ENCODE measurements at places on chromosomes 5 and 9.

DNA sequence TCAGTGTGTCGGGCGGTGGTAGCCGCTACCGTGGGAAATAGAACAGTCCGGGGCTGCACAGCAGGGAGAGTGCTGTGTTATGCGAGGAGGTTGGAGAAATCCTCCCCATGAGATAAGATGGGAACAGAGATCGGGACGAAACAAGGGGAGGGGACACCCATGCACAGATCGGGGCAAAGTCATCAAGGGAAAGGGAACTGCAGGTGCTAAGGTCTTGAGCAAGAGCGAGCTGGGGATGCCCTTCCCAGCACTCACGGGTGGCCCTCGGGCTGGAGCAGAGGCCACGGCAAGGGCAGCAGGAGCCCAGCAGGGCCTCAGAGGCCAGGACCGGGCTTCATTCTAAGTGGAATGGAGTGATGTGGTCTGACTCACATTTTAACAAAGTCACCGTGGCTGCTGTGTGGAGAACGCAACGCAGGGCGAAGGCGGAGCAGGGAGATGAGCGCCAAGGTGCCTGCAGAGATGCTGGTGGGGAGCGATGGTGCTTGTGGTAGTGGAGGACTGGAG is 7.7 kb downstream of the IL13 start:
- DNase-seq, result no peak

GRCh38 chr9:3656224-3656623 is 130.4 kb upstream of the RFX3 start:
- DNase-seq, result no peak

DNA sequence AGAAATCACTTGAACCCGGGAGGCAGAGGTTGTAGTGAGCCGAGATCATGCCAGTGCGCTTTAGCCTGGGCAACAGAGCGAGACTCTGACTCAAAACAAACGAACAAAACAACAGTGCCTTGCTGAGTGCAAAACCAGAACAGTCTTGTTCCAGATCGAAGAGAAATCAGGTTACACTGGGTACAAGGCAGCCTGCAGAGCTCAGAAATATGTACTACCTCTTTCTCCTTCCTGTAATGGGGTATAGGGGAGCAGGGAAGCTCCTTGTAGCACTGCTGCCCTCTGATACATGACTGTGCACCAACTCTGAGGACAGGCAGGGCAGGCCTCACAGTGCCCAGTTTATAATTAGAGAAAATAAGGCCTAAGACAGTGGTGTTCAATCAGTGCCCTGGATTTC is 24.7 kb downstream of the TBC1D2 start:
- DNase-seq, result no peak

DNA sequence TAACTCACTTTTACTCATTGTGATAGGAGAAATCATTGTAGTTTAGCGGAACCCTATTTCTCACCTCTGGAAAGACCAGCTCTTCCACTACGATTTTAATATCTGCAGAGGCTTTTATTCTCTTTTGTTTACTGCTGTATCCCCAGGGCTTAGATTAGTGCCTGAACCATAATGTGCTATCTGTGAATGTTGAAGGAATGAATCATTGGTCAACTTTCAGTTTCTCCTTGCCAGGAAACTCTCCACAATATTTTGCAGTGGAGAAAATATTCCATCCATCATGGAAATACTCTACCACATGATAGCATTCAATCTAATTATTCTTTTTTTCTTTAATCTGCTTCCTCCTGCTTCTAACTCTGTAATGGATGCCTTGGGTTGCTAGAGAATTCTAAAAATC is 263.5 kb upstream of the PTPRD start:
- DNase-seq, result no peak

DNA sequence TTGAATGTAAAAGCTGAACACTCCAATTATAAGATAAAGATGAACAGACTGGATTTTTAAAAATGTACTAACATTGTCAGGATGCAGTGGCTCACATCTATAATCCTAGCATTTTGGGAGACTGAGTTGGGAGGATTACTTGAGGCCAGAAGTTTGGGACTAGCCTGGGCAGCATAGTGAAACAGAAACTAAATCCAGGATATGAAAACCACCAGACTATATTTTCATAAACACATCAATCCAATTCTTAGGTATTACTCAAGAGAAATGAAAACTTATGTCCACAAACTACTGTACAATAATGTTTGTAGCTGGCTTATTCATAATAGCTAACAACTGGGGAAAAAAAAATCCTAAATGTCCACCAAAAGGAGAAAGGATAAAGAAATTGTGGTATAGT is 26.8 kb upstream of the NAA35 start:
- no peak for DNase-seq

GRCh38 chr5:41925555-41925951 is 472 bp downstream of the FBXO4 start:
- no peak for DNase-seq

GRCh38 chr9:99274495-99274894 is 52.4 kb downstream of the SEC61B start:
- DNase-seq, result no peak

DNA sequence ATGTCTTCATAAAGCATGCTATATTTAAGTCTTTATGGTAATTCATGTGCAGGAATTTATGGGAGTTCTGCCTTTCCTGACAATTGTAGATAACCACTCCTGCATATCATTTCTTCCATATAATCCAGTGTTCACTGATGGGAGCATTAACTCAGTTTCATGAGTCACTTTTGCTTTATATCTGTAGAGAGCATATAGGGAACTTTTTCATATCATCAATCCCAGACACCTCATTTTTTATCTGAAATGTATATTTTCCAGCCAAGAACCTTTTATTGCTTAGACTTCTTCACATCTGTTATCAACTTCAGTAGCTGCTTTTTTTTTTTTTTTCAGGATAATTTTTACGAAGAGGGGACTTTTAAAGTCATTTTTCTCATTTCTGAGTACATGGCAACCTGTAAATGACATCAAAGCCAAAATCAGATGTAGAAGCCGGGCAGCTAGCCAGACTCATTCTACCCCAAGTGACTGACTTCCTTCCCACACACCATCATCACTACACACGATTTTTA is 41.1 kb downstream of the NFX1 start:
- DNase-seq, result no peak

DNA sequence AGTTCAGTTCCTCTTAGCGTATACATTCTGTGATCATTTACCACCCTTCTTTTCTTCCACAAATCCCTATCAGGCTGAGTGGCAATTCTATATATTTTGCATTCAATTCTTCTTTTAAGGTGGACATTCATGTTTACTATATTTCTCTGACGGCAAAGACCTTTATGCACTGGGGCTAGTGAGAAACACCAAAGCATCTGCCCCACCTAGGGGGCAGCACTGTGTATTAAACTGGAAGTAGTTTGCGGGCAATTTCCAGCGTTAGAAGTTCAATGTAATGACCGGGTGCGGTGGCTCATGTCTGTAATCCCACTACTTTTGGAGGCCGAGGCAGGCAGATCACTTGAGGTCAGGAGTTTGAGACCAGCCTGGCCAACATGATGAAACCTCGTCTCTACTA is 27.9 kb upstream of the FBXL7 start:
- DNase-seq, result no peak

- peak; percentile 99 for DNase-seq
These were observed 18.5 kb upstream of the SLC12A7 start for GRCh38 chr5:1130218-1130946.

GRCh38 chr9:91239367-91240111 is 122.2 kb downstream of the AUH start:
- no peak for DNase-seq

DNA sequence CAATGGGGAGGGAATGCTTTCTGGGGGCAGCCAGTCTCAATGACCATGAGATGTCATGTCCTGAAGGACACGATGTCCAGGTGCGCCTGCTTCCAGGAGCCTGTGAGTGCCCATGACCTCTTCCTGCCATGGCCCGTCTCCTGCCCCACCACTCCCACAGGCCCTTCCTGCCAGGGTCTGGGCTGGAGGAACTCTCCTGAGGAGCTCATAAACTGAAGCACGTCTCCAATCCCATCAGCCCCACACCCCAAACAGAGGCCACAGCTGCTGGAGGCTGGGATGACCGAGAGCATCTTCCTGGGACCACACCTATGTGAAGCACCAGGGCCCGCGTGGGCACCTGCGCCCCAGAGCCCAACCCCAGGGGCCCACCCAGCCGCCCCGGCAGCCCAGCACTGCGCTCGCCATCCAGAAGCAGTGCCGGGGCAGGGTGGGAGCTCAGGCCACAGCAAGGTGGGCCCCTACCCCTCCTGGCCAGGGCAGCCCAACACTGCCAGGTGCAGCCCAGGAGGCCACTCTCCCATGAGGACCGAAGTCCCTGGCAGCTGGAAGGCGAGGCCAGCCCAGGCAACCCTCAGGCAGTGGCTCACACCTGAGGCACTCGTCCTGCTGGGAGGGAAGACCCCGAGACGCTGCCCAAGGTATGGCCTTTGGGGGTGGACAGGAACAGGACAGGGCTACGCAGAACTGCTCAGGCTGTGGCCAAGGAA is 53.9 kb upstream of the UBAC1 start:
- no peak for DNase-seq

GRCh38 chr9:36118706-36119105 is 17.8 kb upstream of the GLIPR2 start:
- DNase-seq, result no peak

GRCh38 chr9:127199001-127199791 is 65.4 kb upstream of the GARNL3 start:
- peak; percentile 83 for DNase-seq

GRCh38 chr9:130956636-130957450 is 17.8 kb upstream of the FIBCD1 start:
- no peak for DNase-seq

DNA sequence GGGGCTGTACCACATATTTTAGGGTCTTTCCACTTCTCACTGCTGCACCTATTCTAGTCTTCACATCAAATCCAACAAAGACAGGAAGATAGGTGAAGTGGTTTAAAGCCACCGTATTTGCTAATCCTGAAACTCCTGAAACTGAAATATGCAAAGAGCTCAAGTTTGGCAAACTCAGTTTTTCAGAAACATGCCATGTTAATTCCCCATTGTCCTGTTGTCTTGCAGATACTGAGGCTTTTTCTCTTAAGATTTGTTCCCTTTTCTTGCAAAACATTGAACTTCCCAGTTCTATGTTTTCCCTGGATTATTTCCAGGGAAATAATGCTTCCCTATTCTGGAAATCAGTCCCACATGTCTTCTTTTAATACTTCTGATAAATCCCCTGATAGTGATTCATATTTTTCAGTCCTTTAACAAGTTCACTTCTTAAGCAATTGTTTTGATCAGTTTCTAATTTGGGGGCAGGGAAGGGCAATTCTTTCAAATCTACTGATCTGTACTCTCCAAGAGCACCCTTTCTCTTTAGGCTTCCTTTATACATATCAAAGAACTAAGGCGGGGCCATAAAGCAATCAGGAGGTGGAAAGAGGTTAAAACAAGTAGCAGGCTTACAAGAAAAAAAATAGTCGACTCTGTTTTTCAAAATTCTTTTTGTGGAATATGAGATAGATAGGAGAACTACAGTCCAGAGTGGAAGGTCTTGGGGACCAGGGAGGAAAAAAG is 648.5 kb downstream of the BNC2 start:
- DNase-seq, result no peak

GRCh38 chr5:132410451-132411303 is 41.2 kb downstream of the SLC22A5 start:
- peak; percentile 64 for DNase-seq

DNA sequence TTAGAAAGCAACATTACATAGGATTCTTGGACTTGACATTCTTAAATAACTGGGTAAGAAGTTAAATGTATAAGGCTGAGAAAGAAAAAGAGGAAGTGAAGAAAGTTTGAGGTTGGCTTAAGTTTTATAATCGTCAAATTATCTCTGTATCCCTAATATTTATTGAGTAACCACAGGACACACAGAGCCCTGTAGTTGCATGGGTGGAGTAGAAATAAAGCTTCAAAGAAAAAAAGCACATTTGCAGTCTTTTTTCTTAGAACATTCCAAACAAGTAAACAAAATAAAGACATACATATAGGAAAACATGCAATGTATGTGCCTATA is 137.0 kb downstream of the CCDC192 start:
- no peak for DNase-seq

DNA sequence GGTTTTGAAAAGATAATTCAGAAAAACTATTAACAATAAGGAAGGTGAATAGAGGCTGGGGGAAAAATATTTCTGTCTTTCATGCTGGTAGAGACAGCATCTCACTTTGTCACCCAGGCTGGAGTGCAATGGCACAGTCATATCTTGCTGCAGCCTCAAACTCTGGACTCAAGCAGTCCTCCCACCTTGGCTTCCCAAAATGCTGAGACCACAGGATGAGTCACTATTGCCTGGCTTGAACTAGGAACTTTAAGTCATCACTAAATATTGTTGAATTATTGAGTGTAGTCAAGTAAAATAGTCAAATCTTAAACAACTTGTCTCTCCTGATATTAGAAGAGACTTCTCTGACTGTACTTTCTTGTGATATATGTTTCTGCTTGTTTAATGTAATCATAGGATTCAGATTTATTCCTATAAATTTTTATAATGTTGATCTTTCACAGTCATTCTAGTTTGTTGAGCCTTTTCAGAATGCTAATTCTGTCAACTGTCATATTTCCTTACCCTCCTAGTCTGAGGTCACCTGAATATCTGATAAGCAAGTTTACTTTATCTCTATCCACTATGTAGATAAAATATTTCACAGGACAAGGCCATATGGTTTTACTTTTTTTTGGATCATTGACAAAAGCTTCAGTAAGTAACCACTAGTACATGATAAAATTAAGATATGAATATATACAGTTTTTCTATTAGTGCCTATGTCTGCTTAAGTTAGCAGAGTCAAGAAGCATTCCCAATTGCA is 1696.5 kb downstream of the MAT2B start:
- DNase-seq, result no peak

DNA sequence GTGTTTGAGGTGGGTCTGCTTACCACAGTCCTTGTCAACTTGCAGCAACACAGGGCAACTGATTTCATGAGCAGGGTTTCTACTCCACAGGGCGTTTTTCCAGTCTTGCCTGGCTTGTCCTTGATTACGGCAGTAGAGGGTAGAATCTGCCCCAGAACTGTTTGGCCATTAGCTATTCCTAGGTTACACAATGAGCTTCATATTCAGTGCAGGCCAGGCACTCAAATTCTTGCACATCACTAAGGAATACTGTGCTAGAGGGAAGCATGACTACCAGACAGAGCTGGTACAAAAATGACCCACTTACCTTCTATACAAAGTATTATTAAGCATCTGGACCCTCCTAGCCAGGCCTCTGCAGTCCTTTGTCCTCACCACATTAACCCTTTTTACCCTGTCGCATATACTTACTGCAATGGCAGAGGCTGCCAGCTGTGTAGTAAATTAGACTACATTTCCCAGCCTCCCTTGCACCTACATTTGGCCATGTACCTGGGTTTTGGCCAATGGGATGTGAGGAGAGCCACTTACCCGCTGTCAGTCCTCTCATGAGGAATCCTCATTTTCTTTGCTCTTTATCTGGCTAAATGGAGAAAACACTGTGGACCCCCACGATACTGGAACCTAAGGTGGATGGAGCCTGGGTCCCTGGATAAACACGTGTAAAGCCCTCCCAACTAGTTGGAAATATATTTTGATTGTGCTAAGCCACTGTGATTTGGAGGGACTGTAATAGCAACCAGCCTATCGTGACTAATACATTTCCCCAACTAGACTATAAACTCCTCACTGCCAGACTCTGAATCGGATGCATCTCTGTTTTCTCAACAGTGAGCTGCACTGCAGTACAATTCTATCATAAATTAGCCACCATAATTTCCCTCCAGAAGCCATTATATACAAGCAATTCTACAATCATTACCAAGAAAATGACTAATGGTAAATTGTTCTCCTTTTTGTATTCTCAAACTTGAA is 218.7 kb downstream of the GLIS3 start:
- DNase-seq, result no peak

Measured in PC-9 (cell line).